SK-N-SH treated with all-trans-retinoic acid at 6 μM for 48 hours (cell line): ENCODE measurements at places on chromosomes 4 and X.

DNA sequence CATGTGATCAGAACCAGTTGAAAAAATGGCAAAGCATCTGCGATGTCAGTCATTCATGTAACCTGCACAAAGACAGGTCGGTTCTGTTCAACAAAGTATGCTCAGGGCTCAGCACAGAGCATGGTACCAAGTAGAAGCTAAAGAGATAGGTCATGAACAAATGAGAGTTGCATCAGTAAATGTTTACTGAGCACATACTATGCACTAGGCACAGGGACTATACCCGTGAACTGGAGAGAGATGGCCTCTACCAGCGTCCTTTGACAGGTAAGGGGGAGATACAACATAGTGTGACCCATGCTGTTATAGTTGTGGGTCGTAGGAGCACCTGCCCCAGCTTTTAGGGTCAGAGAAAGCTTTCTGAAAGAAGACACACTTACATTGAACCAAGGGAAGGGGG lies 46.7 kb downstream of the PHKA2 start:
- no peak for ATAC-seq

DNA sequence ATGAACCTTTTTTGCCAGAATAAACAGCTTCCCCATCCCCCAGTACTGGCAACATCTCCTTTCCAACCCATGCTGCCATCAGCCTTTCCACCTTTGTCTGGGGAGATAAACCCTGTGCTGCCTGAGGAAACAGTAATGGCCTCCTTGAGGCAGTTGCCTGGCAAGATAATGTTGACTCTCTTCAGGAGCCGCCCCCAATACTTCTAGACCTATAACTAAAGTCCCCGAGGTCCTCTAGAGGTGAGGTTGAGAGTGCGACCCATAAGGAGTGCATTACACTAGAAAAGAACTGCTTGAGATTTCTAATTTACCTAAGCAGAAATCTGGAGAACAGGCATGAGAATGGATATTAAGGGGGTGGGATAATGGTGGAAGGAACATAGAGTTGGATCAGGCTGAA lies 963.2 kb upstream of the PCDH7 start:
- ATAC-seq = no peak

DNA sequence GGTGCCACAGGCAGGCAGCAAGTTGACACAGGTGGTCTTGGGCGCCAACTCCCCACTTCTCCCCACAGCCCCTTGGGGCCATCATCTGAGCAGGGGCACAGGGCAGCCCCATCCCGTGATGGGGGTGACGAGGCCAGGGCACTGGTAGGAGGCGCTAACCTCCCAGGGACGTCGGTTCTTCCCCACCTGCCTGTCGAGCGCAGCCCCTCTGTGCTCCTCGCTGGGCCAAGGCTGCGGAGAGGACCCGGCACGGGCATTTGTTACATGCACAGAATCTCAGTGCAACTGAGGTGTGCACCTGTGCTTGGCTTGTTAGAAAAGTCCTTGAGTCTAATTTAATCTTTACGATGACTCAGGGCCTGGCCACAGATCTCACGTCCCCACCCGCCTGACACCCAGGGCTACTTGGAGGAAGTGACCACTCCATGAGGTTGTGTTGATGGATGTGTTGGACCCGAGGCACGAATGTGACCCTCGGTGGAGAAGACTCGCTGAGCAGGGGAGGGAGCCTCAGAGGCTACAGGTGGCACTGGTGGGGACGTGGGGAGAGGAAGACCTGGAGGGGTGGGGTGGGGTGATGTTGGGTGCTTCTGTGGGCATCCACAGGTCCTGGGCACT lies 3.1 kb upstream of the SH3TC1 start:
- ATAC-seq = no peak

DNA sequence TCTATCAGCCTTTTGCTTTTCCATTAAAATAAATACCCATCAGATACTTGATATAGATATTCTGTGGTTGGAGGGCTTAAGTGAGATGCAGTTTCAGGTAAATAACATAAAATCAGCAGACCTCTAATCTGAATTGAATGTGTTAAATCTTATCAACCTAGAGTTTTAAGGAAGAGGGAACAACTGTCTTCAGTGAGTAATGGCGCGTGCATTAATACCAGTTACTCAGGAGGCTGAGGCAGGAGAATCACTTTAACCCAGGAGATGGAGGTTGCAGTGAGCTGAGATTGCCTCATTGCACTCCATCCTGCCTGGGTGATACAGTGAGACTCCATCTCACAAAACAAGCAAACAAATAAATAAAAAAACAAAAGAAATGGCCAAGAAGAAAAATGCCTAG lies 54.3 kb downstream of the FAT4 start:
- peak; percentile 52 for ATAC-seq

DNA sequence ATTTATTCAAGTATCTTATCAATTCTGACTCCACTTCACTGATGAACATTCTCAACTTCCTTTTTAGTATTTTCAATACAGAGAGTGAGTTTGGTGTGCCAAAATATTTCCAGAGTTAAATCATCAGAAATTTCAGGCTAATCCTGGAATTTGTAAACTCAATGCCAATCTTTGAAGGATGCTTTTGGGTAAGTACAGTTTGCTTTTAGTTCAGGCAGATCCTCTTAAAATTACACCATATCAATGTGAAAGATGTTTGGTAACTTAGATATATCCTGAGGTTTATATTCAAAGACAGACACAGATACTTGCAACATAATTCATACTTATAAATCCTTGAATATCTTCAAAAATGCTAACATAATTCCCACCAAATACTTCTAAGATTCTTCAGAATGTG lies 76.0 kb upstream of the FAM47B start:
- no peak for ATAC-seq

DNA sequence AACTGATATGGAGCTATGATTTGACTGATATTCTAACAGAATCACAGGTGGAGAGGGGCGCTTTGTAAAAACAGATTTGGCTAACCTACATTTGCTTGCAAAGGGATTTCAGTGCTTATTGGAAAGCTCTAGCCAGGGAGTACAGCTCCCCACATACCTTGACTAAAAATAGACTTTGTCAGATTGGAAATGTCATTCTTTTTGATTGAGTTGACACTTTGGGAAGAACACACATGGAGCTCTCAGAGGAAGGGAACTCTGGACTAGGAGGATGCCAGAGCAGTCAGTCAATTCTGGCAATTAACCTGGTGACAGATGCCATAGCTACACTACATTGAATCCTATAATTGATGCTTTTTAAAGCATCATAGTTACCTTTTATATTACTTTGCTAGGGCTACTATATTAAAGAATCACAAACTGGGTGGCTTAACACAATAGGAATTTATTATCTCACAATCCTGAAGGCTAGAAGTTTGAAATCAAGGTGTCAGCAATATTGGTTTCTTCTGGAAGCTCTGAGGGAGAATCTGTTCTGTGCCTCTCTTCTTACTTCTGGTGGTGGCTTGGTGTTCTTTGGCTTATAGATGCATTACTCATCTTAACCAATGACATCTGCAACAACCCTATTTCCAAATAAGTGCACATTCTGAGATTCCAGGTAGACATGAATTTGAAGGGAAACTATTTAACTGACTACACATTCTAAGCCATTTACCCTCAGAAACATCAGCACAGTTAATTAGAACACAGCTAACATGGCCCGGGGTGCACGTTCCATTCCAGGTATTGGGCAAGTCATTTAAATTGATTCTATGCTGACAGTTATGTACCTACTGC lies 8.4 kb upstream of the HERC3 start:
- ATAC-seq = no peak

DNA sequence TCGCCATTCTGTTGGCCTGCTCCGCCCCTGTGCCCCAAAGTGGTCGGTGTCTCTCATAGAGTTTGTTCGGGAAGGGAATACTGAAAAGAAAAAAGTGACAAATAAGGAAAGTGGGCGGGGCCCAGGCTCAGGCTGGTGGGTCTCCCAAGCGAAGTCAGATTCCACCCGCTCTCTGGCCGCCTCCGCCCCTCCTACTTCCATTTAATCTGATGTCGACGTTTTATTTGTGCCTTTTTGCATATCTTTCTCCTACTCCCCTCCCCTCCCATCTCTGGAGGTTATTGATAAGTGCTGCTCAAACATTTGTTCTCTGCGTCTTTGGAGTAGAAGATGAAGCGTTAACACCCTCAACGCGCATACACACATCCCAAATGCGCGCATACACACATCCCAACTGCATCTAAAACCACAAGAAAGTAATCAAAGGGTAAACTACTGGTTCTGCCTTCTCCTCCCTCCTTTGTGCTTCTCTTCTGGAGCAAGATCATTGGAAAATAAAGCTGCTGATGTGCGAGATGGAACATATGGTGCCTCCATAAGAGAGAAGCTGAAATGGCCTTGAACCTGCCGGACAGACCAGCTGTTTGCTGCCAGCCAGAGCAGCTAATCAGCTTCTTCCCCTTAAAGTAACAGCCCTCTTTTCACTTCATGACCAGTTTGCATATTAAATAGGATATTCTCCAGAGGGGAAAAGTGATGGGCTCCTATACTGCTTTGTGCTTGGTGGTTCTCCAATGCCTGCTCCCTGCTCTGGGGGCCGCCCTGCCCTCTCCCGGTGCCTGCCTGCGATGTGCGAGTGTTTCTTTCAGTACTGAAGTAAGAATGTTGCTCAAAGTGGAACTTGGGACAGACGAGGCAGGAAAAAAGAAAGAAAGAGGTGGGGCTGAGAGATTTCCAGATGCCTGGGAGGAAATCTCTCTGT lies 3.1 kb downstream of the MAMLD1 start:
- no peak for ATAC-seq

- ATAC-seq = no peak
These were observed 62.3 kb downstream of the UGT2B10 start for GRCh38 chr4:68878048-68878447.

- no peak for ATAC-seq
These were observed 3.1 kb downstream of the NKX3-2 start for GRCh38 chr4:13541176-13541604.

DNA sequence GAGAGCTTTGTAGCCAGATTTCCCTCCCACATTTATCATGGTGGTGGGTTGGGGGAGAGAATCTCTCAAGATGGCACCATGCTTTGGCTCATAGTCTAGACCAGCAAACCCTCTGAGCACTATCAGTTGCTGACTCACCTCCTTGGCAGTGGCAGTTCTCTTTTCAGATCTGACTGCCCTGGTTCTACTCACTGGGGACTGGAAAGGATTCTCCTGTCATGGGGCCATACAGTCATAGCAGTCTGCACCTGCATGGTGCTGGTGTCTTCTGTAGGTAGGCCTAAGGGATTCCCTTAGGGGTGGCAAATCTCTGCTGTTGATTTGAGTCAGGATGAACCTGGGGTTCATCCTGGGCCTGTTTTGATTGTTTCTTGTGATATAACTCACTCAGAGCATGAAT lies 2.6 kb downstream of the TEX13B start:
- ATAC-seq = no peak

- ATAC-seq = no peak
These were observed 156.4 kb downstream of the EFNB1 start for GRCh38 chrX:68985135-68985755.

DNA sequence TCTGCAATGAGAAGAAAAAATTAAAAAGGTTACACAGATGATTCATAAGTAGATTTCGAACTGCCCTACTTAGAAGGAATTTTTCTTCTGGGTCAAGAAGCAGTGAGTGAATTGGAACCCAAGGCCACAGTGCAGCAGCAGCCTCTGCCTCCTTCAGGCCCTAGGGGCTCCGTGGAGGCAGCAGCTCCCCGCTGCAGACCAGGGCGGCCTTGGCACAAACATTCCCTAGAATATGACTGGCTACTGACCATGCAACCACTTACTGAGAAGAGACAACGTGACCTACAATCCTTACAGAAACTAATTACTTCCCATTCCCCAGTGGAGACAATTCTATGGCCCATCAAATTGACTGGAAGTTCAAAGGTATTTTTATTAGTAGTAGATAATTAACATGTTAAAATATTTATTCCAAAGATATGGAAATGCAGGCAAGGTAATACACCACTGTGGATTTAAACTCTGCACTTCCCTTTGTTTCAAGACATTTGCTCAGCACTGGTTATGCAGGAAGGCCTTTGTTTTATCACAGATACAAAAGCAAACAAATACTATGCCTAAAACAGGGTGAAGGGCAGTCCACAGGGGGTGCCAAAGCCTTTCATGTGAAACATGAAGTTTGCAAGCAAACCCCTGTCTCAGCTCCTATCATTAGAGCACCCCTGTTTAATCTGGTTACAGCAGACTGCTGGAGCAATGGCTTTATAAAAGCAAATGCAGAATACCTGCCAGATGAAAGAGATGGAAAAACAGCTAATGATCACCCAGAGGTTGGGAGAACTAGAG lies 59.2 kb downstream of the PCDH19 start:
- ATAC-seq = no peak

GRCh38 chr4:74934016-74934831 lies 1.3 kb downstream of the PARM1 start:
- ATAC-seq = peak; percentile 48

GRCh38 chr4:41024556-41025491 lies 189.5 kb downstream of the APBB2 start:
- no peak for ATAC-seq

GRCh38 chr4:128916832-128917231 lies 107.3 kb downstream of the JADE1 start:
- ATAC-seq = no peak
